Caudate nucleus (tissue), 63 donors: ENCODE measurements at places on chromosomes 1 and 21.

- DNase-seq: no peak
Measured at GRCh38 chr1:166297993-166298392, 131.2 kb upstream of the FAM78B start.

DNA sequence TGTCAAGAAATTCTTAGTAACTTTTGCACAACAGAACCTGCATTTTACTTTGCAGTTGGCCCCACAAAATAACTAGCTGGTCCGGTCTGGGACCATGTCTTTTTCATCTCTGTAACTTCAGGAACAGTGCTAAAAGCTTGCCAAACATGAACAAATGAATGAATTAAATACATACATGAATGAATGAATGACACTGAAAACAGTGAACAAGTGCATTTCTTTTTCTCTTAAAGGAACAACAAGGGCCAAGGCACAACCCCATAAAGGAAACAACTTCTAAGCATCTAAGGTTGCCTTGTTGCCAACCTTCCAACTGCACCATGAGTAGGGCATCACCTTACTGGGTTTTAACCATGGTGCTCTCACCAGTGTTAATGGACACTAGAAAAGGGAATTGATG is 534.4 kb upstream of the PKN2 start:
- DNase-seq: no peak

DNA sequence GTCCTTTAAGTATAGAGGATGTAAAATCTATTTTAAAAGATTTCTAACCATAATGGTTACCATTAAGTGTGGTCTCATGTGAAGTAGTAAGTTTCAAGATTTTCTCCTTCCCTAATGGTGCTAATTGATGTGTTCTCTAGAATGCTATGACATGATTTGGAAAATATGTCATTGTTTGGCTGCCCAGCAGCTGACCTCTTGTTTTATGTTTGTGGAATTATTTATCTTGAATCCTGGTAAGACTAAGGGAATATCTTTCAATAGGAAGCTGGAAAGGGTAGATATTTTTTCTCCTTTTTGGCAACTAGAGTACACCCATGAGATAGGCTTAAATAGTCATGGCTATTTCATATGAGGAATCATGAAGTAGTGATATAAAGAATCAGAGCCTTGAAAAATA is 139.8 kb upstream of the CHODL start:
- no peak for DNase-seq

- DNase-seq: no peak
Measured at GRCh38 chr1:25206201-25206600, 26.1 kb downstream of the SYF2 start.

DNA sequence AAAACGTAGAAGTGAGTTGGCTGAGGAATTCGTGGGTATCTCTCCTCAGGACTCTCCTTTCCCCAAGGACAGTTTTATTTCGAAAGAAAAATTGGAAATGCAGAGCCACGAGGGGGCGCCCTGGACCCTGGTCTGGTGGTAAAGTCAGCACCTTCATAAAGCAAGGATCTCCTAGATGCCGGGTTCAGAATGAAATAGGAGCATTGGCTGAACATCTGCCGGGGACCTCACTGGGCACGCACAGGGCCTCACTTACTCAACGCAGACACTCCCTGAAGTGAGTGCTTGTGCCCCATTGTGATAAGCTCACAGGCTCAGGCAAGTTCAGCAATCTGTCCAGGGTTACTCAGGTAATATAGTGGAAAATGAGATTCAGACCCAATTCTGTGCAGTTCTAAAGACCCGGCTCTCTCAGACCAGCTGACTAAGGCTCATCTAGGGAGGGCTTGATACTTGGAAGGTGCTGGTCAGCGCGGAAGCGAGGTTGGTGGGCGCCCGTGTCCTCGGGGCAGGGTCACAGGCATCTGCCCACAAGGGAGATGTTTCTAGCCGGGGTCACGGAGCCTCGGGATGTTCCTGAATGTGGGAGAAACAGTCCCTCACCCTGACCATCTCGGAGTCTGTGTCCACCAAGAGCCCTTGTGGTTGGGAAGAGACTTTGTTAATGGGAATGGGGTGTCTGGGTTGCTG is 55.7 kb upstream of the ETV3 start:
- DNase-seq: no peak

- no peak for DNase-seq
Measured at GRCh38 chr21:38434913-38435533, 63.3 kb downstream of the ERG start.

DNA sequence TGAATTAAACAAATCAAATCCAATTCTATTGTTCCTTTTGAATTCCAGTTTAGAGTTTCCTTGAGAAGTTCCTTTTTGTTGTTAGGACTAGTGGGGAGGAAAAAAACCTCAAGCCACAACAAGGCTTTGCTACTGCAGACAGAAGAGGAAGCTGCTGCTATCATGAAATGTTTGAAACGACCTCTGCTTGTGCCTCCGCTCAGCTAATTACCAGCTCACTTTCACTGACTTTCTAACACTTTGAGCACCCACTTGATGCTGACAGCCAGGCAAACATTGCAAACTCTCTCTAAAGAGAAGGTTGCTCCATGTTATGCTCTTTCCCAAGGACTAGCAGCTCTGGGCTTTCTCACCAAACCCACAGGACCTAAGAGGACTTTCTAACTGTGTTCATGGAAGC is 203.9 kb upstream of the PROX1 start:
- DNase-seq: no peak

GRCh38 chr1:30198795-30199403 is 524.5 kb downstream of the MATN1 start:
- no peak for DNase-seq

DNA sequence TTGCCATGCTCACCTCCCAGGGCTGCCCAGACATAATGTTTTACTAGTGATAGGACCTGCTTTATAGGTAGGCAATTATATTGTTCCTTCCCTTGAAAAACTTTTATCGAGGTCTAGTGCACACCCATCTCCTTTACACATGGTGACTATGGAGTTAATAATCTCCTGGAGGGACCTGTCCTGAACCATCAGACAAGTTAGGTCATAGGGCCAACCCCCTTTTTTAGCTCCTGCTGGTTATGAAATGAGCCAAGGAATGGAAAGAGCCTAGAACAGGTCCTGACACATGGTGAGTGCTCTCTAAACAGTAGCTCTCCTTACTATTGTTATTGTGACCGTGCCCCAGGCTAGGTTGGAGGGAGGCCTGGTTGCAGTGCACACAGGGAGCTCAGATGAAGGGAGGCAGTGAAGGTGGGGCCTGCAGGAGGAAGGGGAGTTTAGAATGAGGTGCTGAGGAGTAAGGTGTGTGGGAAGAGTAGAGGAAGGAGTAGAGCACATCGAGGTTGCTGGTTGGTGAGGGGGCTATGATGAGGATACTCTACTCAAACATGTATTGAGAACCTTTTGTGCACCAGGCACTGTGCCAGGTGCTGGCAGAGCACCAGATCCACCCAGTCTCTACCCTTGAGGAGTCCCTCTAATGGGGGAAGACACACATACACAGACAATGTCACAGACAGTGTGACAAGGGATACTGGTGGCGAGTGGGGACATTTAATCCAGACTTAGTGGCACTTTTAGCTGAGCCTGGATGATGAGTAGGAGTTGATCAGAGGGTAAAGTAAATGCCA is 14.1 kb upstream of the LMNA start:
- DNase-seq: no peak

DNA sequence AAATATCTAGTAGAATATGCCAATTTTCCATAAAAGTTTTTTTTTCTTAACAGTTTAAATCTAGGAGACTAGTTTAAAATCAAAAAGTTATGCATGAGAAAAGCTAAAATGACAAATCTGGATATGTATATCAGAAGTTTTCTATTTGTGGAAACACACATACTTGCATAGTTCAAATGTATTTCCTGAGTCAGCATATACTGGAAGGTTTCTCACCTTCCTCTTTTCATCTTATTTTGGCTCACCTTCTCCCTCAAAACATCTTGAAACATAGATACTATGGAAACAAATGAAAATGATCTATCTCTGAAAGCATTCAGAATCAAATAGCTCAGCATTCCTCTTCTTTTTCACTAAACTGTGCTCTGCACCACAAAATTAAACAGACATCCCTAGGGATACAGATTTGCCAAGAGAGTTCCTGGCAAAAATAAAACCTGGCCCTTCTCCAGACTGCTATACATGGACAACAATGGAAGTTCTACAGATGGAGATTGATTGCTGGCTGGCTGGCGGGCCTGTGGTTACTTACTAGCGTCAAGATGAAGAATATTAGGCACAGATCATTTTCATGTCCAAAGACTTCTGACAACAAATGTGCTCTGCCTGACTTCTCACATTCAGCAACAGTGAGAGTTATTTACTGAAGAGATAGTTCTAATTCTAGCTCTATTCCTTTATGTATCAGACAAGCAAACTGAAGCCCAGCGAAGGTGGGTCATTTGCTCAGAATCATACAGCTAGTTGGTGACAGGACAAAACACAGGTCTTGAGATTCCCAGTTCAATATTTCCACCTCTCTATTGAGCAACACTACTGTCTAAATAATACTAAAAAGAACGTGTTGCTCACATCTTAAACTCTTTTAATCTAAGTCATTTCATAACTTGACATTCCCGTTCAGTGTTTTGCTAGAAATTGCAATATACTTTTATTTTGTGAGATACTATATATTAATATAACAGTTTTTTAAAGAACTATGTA is 26.6 kb downstream of the DIPK1A start:
- no peak for DNase-seq

- DNase-seq: no peak
Measured at GRCh38 chr1:242187171-242187570, 188.3 kb upstream of the MAP1LC3C start.

- no peak for DNase-seq
Measured at GRCh38 chr21:20631633-20632032, 366.6 kb upstream of the NCAM2 start.

GRCh38 chr1:52677076-52677806 is 20.9 kb downstream of the COA7 start:
- no peak for DNase-seq

DNA sequence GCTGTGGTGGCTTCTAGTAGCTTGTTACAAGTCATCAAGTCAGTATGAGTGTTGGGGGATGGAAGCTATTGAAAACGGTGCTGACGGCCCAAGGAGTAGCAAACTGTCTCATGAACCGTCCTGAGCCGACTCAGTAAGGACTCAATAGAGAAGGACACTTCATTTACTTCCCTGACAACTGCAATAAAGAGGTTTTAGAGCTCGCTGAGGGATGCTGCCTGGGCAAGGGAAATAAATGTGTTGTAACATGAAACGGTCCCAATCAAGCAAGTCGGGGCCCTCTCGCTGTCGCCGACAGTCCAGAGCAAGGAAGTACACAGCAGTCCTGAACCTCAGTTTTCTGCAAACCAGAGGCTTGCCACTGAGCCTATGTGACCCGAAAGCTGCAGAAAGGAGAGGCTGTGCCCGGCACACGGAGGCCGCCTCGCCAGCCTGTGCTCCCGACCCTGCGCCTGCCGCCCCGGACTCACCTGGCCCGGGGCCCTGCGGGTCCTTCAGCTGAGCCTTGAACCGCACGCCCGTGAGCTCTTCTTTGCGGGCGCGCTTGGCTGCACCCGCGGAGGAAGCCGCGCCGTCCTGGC is 423 bp downstream of the URB1 start:
- DNase-seq: no peak

DNA sequence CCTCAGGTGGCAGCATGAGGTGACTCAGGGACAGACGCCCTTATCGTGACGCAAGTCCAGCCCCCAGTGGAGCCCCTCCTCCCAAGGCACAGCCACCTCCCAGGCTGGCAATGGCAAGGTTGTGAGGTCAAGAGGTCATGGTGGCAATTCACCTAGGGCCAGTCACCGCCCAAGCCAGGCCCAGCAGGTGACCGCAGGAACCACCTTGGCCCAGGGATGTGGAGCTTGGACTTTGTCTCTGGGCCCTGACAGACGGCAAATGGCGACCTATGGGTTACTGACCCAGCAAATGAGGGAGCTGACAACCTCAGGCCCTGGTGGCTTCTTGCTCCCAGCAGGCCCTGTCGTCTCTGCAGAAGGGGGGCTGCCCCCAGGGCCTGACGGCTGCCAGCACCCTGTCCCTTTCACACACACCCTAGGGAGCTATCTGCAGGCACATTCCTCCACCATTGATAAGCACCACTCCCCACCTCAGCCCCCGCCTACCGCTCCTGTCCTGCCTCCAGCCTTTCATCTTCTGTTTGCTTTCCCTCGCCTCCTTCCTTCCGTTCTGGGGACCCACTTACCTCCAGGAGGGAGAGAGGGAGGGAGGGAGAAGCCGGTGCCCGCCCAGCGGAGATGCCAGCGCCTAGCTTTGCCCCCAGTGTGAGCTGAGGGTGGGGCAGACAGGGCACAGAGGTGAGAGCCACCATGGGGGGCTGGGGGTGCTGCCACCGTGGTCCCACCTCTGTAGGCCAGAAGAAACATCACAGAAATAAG is 12.1 kb downstream of the EPHA2 start:
- no peak for DNase-seq

GRCh38 chr21:33991133-33991532 is 75.5 kb upstream of the ATP5PO start:
- DNase-seq: no peak

DNA sequence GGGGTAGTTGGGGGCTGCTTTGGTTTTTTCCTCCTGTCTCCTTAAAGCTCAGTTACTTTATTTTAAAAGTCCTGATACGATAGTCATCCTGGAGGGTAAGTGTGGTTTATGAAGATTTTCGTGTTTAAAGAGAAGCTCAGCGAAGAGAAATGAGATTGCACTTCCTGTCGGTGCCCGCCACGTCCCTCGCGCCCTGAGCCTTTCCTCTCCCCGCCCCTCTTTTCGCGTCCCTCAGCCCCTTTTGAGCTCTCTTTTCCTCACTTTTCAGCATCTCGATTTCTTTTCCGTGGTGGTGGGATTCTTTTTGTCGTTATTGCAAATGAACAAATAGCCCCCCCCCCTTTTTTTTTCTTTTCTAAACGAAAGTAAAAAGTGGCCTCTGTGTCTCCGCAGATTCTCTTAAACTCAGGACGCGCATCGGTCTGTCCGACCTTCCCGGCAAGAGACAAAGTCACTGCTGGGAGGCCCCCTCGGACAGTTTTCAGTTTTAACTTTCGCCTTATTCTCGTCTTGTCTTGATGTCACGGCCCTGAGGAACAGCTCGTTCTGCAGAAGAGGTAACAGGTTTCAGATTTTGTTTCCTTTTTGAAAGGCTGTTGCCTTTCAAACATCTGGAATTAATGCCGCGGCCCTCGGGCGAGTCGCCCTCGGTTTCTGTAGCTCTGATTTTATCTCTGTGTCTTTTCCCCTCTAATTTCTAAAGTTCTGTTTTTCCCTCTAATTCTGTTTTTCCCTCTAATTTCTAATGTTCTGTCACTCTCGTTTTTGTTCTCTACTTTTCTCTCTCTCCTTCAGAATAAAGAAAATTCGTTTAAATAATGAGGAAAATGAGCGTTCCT is 1.0 kb upstream of the DMRTA2 start:
- DNase-seq: no peak
